NCI-H2227 treated with DMSO at 0.1 percent for 48 hours (cell line): ENCODE measurements at places on chromosomes 5 and 9.

DNA sequence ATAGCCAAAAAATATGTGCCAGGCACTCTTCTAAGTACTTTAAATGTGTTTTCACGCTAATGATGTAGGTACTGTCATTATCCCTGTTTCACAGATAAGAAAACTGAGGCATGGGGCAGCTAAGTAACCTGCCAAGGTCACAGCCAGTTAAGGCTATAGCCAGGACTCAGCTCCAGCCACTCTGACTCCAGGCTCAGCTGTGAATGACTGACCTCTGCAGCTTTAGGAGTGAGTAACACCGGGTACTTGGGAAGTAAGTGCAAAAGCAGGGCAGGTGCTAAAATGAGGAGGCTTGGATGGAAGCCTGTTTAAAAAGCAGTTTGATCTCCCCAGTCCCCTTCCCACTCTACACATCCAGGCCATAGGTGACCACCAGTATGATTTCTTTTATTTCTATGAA, 10.6 kb upstream of the SHC3 start:
- no peak for DNase-seq

GRCh38 chr9:118561051-118561450, 808.2 kb downstream of the BRINP1 start:
- peak; percentile 1 for DNase-seq

- no peak for DNase-seq
Measured at GRCh38 chr5:43658509-43658908, 55.5 kb downstream of the NNT start.

GRCh38 chr9:726005-726404, 115.5 kb upstream of the DMRT1 start:
- no peak for DNase-seq

DNA sequence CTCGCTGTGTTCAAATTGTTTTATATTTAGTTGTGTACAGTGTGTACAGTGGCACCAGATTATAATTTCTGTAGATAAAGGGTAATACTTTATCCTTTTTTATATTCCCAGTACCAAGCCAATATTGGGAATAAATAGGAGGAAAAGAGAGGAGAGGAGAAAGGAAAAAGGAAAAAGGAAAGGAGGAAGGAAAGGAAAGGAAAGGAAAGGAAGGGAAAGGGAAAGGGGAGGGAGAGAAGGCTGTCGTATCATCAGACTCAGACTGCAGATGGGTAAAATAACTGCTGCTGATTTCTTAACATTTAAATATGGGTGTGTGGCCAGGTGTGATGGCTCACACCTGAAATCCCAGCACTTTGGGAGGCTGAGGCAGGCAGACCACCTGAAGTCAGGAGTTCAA, 51.0 kb downstream of the C5orf22 start:
- no peak for DNase-seq

GRCh38 chr5:19660679-19661078, 327.3 kb downstream of the CDH18 start:
- DNase-seq = no peak

DNA sequence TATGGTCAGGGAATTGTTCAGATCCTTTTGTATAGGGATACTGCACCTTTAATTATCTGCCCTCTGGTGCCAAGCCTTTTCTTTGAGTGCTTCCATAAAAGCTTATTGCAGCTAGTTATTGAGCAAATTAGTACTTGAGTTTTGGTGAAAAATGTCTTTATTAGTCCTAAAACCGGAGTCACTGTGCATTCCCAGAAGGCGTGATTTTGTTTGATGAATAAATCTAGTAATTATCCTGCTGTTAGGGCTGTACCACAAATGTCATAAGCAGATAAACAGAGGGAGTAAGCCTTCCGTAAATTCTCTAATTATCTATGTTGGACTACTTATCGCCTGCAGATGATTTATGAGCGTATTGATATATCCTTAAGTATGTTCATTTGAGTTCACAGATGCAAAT, 620.7 kb upstream of the ARRDC3 start:
- DNase-seq = peak; percentile 30

DNA sequence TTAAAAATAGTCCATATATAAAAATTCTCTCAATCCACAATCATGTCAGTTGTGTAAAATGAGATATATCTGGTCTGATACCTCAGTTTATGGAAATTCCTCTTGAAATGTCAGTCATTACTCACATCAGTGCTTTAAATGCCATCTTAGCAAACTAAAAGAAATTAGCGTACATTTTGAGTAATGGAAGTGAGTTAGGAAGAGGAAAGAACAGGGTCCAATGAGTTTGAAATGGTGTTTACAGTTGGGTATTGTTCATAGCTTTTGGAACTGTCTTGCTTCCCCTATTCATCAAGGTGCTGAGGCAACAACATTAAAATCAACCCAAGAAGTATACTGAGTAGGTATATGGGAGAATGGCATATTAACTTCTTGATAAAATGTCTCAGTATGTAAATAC, 8.7 kb upstream of the MTX3 start:
- no peak for DNase-seq

DNA sequence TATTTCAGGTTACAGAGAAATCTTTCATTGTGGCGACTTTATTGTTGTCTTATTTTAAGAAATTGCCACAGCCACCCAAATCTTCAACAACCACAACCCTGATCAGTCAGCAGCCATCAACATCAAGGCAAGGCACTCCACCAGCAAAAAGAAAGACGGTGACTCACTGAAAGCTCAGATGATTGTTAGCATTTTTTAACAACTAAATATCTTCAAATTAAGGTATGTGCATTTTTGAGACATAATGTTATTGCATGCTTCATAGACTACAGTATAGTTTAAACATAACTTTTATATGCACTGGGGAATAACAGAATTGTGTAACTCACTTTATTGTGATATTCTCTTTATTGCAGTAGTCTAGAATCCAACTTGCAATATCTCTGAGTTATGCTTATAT, 263.4 kb downstream of the TMEM232 start:
- DNase-seq = no peak

GRCh38 chr9:38068701-38069628, at the start of gene SHB:
SHB (minus strand) TSS chr9:38069227; CDS start chr9:38068645, 582 bp downstream.
- peak; percentile 37 for DNase-seq

DNA sequence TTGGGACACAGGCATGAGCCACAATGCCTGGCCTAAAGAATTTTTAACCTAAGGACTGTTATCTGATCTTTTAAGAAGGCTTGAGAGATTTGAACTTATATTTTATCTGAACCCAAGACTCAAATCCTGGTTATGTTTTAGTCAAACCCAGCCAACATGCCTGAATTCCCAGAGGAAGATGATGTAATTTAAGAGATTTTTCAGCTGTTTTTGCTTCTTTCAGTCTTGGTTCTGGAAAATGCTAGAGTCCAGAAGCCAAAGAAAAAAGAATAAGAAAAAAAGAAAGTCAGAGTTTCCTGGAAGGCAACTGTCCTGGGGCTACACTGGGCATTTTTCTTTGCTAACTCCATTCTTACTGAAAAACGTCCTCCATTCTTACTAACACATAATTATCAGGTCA, 85.8 kb downstream of the SNX18 start:
- peak; percentile 2 for DNase-seq

DNA sequence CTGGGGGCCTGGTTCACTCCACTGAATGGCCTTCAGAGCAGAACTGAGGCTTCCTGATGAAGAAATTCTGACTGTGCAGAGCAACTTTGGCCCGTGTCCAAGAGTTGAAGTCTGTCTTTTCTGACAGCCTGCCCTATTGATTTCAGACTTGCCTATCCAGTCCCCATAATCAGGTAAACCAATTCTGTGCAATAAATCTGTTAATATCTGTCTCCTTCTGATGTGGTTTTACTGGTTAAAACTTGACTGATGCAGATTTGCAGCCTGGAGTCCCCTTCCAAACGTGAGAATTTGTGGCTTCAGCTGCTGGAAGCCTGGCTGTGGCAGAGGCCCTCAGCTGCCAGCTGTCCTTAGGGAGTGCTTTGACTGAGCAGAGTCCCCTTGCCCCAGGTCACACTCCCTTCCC, 283.9 kb upstream of the ANKRD55 start:
- no peak for DNase-seq

GRCh38 chr9:90095682-90096081, 490.9 kb downstream of the GADD45G start:
- peak; percentile 33 for DNase-seq

- DNase-seq = no peak
Measured at GRCh38 chr5:37840053-37841034, 503 bp upstream of the GDNF start.

GRCh38 chr5:33769196-33769595, 122.6 kb downstream of the ADAMTS12 start:
- no peak for DNase-seq

DNA sequence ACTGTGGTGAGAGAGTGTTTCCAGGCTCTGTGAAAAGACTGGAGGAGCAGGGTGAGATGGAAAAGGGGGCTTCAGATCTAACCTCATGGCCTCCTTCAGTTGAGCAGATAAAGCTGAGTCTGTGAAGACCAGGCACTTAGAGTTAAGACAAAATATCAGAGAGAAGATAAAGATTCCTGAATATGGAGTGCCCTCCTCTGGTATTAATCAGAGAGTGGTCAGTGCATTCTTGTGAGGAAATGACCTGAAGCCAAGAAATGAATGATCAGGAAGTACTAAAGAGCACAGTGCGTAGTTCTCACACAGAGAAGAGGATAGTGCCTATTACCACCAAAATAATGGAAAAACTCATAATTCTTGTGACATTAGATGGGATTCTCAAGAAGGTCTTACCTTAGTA, 1417.0 kb upstream of the ACO1 start:
- DNase-seq = no peak

DNA sequence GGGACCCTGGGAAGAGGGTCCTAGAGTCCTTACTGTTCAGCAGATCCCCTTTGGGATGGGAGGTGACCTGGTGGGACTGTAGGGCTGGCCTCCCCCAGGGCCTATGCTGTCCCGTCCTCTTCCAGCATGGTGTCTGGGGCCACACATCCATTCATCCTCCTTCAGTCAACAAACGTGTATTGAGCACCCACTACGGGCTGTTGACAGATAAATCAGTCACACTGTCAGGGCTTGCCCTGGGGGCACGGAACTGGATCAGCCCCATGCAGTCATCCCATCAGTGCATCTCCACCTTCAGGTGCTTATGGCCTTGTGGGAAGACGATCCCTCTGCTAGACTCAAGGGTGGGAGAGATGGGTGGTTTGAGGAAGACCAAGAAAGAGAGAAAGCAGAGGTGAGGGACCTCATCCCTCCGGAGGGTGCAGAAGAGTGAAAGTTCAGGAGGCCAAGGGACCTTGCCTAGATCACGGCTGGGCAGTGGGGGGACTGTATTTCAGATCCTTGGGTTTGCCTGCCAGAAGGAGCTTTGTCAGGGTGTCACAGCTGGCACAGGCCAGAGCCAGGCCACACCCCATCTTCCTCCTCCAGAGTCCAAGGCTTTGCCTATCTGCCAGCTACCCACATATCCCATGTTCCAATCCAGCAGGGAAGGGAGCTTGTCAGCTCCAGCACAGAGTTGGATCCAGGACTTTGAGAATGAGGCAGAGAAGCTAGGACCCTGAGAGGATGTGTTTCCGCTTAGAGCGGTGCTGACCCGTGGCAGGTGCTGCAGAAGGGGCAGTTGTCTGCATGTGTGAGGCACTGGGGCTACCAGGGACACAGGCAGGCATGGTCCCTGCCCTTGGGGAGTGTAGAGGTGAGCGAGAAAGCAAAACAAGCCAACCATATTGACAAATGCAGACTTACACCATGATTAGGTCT, 30.5 kb downstream of the COL27A1 start:
- DNase-seq = no peak

DNA sequence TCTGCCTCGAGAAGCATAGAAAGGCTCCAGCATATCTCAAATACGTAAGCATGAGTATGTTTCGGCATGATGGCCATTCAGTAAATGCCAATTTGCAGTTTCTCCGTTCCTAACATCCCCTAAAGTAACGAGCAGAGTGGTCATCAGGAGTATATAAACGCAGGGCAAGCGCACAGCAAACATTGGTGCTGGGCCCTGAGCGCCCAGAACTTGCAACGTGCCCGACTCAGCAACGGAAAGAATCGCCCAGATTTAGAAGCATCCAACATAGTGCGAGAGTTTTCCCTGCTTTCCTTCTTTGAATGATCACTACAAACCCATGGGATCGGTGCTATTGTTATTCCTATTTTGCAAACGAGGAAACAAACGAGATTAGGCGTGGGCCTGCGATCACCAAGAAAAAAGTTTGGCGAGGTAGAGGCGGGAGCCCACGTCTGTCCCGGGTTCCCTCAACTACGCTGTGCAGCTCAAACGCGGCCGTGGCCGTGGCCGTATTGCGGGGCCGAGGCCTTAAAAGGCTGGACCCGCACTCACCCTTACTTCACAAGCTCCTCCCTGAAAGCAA, 505 bp downstream of the RPS14 start:
- no peak for DNase-seq

DNA sequence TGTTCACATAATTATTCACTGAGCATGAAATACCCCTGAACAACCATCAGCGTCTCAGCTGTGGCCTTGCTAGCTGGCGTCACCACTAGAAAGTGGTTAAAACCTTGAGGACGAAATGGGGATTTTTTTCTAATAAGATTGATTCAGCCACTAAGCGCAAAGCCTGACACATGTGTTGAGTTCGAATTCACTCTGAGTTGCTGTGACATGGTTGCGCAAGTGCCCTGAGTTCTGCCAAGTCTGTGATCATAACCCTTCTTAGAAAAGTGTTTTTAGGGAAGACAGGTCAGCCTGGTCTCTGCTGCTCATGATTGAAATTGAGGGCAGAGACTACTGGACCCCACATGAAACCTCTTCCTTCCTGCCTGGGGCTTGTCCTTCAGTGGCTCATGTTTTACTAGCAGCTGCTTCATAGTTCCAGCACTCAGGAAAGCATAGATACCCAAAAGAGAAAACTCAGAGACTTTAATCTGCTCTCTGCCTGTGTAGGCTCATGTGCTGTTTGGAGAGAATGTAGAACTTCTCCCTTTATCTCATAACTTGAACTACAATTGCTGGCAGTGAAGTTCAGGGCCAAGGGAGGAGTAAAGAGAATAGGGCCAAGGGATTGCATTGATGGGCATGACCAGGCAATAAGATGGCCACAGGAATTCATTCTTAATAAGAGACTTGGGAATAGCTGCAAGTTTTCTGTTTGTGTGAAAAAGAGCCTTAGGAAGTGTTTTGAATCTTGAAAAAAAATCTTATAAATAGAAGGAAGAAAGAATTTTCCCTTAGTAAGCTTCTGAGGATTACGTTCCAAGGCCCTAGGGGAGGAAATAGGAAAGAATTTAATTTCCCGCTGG, 66.8 kb upstream of the CXCL14 start:
- no peak for DNase-seq

GRCh38 chr5:73327908-73328455, 120.6 kb downstream of the FOXD1 start:
- DNase-seq = no peak

- no peak for DNase-seq
Measured at GRCh38 chr5:174020928-174021304, 24.6 kb upstream of the NSG2 start.

- DNase-seq = no peak
Measured at GRCh38 chr5:147911427-147911826, 5.1 kb upstream of the C5orf46 start.

DNA sequence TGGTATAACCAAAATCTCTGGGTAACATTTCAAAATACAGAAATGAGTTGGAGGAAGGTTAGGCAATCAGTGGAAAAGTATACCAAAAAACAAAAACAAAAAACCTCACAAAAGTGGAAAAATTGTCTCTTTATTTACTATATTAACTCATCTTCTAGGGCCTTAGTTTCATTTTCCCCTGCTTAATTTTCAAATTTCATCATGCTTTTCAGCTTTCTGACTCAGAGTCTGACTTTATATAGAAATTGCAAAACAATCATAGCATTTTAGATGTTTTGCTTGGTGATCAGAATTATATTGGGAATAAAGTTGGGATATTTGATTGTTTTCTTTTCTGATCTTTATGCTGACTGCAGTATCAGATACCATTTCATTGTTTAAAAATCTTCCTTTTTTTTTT, 257.0 kb upstream of the PRR16 start:
- DNase-seq = no peak
